ENCODE measurements at places on chromosomes 3 and 15. TPM values are rescaled to one million over a fixed set of nuclear protein-coding genes. Genes with fewer than 3 reads are reported as not detected.

Gene DPPA2
- total RNA-seq, result 3.1 TPM

Gene KIF9
- total RNA-seq, result 8.4 TPM

Gene BFSP2
- total RNA-seq, result not detected

DNA sequence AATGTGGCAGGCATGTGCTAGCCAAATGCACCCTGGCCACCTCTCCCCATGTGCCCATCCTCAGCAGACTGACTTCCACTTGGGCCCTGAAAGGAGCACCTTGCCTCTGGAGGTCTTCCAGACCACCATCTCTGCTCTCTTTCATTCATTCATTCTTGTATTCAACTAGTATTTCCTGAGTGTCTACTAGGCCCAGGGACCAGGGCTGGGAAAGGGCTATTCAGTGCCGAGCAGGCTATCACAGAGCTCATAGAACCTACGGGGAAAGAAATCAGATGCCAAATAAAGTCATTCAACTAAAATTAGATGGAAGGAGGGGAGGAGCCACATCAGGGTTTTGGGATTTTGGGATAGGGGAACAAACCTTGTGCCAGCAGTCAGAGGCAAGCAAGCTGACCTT is 18.9 kb downstream of the PRR23A start:
- no peak overlapping the region for H3K4me3 ChIP-seq
- H3K4me1 ChIP-seq, result no peaks in the 10 kb centered on the region
- no peak overlapping the region for H3K27ac ChIP-seq
- H3K36me3 ChIP-seq, result no peaks in the 10 kb centered on the region
- no peak for DNase-seq

- no peaks in the 10 kb centered on the region for H3K4me1 ChIP-seq
- no peak overlapping the region for H3K4me3 ChIP-seq
- no peaks in the 10 kb centered on the region for H3K36me3 ChIP-seq
- H3K27ac ChIP-seq, result no peak overlapping the region
- no peaks in the 10 kb centered on the region for H3K27me3 ChIP-seq
Measured at GRCh38 chr15:77557564-77557963, 75.1 kb downstream of the LINGO1 start.

DNA sequence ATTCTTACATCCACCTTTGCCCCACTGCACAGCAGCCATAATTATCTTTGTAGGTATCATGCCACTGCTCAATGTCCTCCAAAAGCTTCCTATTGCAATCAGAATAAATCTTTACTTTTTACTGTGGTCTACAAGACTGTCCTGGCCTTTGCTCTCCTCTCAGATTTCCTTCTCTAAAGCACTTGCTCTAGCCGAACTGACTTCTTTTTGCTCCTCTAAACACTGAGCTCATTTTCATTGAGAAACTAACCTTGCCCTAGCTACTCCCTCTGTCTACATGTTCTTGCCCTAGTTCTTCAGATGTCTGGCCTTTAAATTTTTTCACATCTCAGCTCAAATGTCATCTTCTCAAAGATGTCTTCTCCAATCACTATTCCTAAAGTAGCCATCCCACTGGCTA is 342.8 kb downstream of the TBC1D5 start:
- H3K4me3 ChIP-seq, result no peak overlapping the region
- no peaks in the 10 kb centered on the region for H3K4me1 ChIP-seq
- no peak for DNase-seq
- no peaks in the 10 kb centered on the region for H3K36me3 ChIP-seq
- no peaks in the 10 kb centered on the region for H3K27me3 ChIP-seq

- no peaks in the 10 kb centered on the region for H3K4me1 ChIP-seq
- H3K36me3 ChIP-seq, result no peaks in the 10 kb centered on the region
- no peaks in the 10 kb centered on the region for H3K27me3 ChIP-seq
- no peak overlapping the region for H3K27ac ChIP-seq
Measured at GRCh38 chr3:115040673-115041286, 106.3 kb downstream of the ZBTB20 start.

DNA sequence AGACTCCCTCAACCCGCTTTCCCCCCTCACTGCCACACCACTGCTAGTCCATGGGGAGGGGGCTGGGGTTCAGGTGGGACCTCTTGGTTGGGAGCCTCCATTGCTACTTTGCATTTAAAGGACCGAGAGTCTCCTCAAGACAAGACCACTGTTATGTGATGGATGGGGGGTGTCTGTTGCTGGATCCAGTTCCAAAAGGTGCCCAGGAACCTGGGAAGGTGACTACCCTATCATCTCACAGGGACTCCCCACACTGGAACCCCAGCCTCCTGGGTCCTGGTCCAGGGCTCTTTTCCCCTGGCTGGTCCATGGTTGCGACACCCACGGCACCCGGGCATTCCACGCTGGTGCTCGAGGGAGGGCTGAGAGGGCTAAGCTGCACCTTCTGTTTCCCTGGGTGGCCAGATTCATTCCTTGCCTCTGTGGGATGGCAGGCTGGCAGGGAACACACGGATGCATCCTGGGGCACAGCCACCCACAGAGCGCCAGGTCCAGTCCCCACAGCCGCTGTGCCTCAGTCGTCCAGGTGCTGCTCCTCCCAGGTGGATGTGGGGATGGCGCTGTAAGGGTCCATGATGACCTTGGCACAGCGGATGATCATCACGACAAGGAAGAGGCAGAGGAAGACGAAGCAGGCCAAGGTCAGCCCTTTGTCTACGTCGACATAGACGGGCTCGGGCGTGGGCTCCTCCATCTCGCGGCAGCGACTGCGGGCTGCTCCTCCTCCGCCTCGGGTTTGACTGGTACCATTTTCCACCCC is 48.6 kb downstream of the FAH start:
- no peak overlapping the region for H3K27ac ChIP-seq
- no peak overlapping the region for H3K4me3 ChIP-seq
- no peak for DNase-seq
- H3K27me3 ChIP-seq, result no peaks in the 10 kb centered on the region

- no peak overlapping the region for H3K4me3 ChIP-seq
- no peaks in the 10 kb centered on the region for H3K36me3 ChIP-seq
- no peak for DNase-seq
- H3K27ac ChIP-seq, result no peak overlapping the region
Measured at GRCh38 chr3:5051772-5052171, 70.3 kb upstream of the ARL8B start.

GRCh38 chr15:84752700-84753099 is 4.3 kb downstream of the ZNF592 start:
- no peak overlapping the region for H3K4me3 ChIP-seq
- no peaks in the 10 kb centered on the region for H3K27me3 ChIP-seq
- no peak overlapping the region for H3K27ac ChIP-seq
- no peak for DNase-seq
- H3K36me3 ChIP-seq, result peaks cover 6% of the 10 kb centered on the region
